ENCODE measurements at places on chromosomes 3 and 15.

DNA sequence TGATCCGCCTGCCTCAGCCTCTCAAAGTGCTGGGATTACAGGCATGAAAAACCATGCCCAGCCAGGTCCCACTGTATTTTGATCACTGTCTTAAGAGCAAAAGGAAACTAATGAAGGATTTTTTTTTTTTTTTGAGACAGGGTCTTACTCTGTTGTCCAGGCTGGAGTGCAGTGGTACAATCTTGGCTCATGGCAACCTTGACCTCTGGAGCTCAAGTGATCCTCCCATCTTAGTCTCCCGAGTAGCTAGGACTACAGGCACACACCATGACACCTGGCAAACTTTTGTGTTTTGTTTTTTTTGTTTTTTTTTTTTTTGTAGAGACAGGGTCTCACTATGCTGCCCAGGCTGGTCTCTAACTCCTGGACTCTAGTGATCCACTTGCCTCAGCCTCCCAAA, 6.4 kb downstream of the EMC3 start:
- DNase-seq = no peak

DNA sequence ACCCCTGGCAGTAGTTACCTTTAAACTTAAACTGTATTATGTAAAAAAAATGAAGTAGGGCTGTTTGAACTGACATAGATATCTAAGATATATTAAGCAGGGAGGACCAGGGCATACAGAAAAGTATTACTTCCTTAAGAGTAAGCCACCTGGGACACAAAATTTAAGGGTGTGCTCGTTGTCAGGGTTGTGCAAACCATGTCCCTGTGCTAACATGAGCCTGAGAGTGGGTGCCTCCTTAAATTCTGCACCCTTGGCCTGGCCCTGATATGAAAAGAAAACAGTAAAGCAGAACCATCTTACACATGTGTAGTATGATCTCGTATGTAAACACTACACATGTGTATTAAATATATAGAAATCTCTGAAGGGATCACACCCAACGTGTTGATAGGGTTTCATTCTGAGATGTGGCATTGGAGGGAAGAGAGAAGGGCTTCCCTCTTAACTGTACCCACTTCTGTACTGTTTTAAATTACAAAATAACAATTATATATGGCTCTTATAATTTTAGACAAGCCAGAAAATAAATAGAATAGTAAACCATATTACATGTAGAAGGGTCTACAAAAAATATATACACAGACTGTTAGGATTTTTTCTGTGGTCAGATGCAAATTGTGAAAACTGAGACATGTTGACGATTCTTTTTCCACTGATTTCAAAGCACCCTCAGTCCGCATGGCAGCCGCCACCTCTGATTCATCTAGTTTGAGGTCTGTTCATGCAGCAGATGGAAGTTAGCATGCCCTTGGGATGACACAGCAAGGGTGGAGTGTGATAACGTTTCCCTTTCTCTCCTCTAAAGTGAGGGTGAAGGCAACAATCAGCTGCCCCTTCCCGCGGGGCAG, 400.8 kb upstream of the PROK2 start:
- no peak for DNase-seq

GRCh38 chr3:101817992-101818391, 31.3 kb upstream of the NFKBIZ start:
- DNase-seq = no peak

DNA sequence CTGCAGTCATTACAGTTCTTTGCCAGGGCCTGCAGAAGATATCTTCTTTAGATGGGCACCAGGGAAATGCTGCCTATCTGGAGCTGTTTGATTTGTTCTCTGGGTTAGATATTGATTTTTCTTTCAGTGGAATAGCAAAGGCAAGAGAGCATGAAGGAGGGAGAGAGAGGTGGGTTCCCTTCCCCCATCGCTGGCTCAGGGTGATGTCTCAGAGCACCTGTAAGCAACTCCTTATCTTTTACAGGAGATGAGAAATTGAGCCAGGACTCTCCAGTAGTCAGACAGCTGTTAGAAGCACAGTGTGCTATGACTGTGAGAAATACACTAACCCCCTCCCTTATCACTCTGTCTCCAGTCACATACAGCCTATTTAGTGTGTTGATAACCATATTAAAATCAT, 89.3 kb upstream of the SLC24A5 start:
- DNase-seq = no peak

DNA sequence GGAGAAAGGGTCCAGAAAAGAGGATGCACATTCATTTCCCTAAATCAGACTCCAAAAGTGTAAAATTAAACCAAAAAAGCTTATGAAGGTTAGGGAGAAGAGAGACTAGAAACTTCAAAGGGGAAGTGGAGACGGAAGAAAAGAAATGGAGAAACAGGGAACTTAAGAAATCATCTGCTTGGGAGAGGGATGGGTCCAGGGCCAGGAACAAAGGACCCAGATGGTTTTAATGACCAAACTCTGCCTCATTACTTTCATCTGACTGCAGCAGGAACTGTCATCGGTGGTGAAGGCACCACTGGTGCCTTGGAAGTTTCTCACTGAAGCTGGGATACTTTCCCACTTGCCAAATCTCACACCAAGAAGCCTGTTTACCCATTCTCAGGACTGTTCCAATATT, 70.5 kb upstream of the SLC4A7 start:
- no peak for DNase-seq

DNA sequence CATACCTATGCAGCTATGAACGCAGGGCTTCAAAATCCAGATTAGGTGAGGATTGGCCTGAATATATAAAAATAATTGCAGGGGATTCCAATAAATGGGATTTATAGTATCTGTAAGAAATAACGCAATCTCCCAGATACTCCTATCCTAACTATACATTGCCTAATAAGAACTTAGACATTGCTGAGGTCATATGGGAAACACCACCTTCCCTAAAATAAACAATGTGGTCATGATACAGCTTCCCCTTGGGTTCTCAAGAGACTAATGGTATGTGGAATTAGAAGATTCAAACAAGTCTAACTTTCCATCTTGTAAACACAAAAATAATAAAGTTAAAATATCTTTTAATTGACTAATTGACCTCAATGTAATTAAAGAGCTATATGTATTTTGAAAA, 28.2 kb downstream of the UBE3A start:
- no peak for DNase-seq

DNA sequence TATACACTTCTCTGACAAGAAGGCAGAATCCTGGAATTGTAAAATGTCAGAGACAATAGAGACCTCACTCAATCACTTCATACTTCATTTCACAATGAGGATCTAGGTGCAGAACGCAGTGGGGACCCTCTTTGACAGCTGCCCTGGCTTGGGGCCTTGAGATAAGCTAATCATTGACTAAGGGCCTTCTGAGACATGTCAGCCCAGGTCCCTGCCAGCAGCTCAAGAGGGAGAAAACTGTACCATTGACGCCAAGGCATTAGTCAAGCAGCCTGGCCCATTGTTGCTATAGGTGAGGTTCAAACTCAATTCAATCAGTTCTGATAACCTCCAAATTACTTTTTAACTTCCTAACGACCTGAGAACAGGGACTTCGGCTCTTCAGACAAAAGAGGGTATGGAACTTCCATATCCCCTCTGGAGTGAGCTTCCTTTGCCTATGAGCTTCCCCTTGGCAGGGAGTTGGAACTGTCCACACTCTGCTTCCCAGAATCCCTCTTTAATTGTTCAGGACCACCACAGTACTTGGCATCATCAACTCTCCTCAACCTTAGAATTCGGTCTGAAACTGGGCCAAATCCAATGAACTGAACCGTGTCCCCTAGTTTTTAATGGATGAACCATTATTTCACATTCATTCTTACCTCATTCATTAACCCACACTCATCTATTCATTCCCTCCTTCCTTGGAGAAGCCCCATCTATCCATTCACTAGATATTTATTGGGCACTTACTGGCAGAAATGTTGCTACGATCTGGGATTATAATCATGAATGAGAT, 1.5 kb upstream of the CYP8B1 start:
- DNase-seq = no peak

DNA sequence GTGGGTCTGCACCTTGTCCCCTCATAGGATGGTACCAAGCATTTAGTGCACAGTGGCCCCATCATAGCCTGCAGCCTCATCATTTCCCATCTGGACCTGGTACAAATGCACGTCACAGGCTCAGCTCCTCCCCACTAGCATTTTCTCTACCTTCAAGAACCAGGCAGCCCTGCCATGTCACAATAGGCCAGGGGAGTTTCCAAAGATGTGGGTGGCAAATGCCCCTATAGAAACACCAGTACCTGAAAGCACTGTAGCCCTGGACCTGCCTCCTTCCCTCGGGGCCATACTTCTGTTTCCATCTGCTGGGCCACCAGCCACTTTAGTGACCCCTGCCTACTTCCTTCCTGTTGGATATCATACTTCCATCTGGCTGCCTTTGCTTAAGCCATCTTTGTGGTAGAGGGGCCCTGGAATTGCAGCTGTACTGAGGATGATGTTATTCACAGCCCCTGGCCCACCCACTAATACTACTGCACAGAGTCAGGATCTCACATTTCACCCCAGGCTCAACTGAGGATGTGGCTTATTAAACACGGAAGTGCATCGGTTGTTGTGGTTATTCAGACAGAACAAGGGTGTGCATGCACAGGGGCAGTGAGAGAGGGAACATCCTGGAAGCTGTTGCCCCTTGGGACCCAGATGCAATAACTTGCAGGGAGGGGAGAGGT, 3.8 kb downstream of the TCTA start:
- peak; percentile 90 for DNase-seq

- DNase-seq = no peak
These were observed 136.0 kb downstream of the KCNMB2 start for GRCh38 chr3:178672275-178672674.

GRCh38 chr15:34233614-34234013, 8.8 kb downstream of the EMC4 start:
- DNase-seq = no peak

GRCh38 chr3:26105261-26105660, 315.4 kb downstream of the OXSM start:
- no peak for DNase-seq

GRCh38 chr3:44055951-44056350, 185.7 kb upstream of the TOPAZ1 start:
- DNase-seq = no peak

GRCh38 chr15:64843991-64844390, 2.3 kb downstream of the PLEKHO2 start:
- DNase-seq = no peak

GRCh38 chr3:69343875-69344274, 42.0 kb downstream of the FRMD4B start:
- DNase-seq = no peak

DNA sequence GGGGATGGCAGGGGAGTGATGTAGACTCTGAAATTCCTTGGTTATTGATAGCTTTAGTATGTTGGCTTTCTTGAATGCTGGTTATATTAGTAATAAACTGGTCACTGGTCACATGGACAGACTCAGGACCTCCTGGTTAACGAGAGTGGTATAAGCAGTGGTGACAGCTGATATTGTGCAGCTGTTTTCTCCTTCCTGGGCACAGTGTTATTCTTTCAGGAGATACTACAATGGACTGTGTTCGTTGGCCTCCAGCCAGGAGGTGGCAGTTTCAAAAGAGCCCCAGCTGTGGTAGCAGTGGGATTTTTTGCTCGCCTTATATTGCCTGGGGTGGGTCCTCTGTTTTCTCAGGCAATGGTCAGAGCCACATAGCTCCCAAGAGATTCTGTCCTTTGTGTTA, 181.6 kb upstream of the RBMS3 start:
- DNase-seq = no peak

DNA sequence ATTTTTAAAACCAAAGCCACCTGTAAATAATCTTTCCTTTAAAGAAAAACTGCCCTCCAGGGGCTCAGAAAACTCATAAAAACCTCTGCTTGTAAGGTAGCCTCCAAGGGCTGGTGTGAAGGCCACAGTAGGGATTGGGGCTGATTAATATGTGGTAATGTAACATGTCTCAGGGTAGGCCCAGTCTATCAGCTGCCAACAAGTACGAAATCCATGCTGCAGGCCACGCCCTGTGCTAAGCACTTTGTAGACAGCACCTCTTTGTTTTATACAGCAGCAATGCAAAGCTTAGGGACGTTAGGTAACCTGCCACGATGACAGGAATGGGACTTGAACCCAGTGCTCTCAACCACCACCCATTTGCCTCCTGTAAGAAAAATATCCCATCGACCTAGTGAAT, 65.6 kb upstream of the PRICKLE2 start:
- DNase-seq = no peak

- DNase-seq = no peak
These were observed 312.8 kb upstream of the TLE3 start for GRCh38 chr15:70410371-70410985.

DNA sequence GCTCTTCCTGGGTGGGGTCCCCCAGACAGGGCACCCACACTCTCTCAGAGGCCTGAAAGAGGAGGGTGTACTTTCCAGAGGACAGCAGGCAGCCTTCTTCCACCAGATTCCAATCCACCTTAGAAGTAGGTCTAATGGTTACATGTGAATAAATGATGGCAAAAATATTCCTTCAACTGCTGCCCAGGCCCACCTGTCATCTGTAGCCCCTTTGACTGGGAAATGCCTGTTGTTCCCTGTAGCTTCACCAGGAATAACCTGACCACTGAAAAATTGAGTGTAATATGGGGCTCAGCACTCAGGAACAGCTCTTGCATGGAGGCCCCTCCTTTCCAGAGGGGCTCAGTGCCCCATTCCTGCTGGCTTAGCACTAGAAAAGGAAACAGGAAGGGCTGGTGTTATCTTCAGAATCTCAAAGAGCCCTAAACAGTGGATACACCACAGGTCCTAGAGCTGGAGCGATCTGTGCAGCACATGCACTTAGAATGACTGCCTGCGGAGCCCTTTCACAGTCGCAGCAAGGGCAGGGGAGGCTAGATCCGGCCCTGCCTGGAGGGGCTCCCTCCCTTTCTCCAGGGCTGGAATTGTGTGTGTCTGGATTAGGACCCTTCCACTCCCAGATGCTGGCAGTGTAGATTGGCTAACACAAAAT, 32.1 kb downstream of the SLC22A14 start:
- DNase-seq = no peak

DNA sequence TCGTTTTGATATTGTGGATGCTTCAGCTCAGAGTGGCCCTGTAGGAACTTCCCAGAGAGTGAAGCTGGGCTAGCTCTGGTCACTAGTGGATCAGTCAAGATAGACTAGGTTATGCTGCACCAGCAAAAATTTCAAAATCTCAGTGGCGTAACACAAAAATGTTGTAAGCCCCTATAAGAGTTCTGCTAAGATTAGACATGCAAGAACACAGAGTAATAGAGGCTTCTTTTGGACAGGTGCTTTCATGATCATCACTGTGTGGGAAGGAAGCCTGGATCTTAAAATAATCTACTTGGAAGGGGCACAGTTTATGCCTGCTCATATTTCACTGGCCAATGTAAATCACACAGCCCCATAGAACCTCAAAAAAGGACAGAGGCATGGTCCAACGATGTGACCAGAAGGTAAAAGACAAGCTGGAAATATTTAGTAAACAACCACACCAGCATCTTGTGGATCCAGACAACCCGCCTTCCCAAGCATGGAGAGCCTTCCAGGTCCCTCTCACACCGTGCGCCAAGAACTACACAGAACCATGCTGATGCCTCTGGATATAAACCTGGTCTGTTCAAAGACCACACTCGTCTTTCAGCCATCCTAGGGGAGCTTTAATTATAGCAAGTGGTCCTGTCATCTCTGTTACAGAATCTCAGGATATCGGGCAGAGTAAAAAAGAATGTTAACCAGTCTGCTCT, 554.3 kb downstream of the EPHB1 start:
- no peak for DNase-seq
